Activated CD4-positive, CD25-positive, alpha-beta regulatory T cell treated with anti-CD3 and anti-CD28 coated beads, Interleukin-2, amount 50 U/mL, for 24 hours (primary cell): ENCODE measurements at places on chromosomes 13 and 19.

DNA sequence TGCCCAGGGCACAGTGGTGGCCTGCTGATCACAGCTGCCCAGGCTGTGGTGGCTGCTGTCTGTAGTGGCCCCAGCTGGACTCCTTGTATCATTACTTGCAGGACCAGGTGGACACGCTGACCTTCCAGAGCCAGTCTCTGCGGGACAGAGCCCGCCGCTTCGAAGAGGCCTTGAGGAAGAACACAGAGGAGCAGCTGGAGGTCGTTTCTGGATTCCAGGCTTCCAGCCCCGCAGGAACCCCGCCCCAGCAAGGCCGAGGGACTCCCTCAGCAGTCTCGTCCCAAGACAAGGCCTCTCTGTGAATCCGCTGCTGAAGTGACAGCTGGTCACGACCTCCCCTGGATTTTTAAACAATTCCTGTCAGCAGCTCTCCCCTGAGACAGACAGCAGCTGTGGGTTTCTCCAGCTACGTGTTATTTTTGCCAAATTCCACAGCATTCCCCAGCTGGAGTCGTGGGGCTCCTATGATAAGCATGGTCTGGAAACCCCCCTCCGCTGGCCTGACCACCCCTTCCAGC lies 98.3 kb downstream of the SLC7A1 start:
- no peak for ATAC-seq

DNA sequence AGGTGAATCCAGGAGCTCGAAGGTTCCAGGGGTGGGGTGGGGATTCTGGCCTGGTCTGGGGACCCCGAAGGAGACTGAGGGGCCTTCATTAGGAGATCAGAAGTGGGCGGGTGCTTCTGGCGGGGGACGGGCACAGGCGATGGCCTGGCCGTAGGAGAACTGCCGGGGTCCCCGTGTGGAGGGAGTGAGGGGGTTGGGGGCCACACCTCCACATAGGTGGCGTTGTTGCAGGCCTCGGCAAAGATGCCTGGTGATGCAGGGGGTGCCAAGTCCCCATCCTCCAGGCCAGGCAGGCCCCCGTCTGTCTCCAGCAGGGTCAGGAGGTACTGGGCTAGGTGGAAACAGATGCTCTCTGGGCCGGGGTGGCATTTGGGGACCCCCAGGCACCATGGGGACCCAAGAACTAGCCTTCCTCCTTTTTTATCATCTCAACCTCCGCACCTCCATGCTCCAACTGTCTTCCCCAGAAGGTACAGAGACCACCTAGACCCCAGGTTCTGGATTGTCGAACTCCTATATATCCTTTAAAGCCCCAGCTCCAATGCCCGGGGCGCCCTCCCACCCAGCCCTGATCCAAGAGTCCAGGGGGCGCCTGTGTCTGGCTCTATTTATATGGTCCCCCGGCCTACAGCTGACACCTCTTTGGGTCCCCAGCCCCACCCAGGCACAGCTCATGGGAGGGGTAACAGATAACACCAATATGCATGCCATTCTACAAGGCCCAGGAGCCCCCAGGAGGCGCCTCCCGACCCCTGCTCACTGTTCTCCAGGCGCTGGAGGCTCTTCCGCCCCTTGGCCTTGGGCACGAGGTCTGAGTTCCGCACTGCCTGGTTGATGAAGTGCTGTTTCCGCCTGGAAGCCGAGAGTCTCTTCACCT lies 8.2 kb downstream of the RNU6-9 start:
- ATAC-seq: no peak

DNA sequence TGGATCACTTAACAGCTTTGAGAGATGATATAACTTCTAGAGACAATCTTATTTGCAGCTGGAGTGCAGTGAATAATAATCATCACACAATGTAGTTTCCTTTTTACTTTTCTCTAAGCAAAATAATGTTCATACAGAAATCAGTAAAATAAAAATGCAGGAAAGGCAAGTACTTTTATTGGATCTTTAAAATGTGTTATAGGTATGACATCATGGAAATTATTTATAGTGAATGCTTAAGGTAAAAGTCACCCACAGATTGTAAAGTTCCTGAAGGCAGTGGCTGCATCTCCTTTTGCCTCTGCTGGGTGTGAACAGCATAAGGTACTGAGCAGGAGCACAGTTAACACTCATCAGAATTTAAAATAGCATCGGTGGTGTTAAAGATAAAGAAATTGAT lies 17.3 kb upstream of the IL17D start:
- ATAC-seq: no peak

GRCh38 chr19:11232555-11232954 lies 6.9 kb upstream of the ANGPTL8 start:
- ATAC-seq: no peak
